Psoas muscle (tissue), 8 donors: ENCODE measurements at places on chromosomes 4 and X. TPM values are rescaled to one million over a fixed set of nuclear protein-coding genes. Genes with fewer than 3 reads are reported as not detected.
A peak's percentile ranks its signal among the peaks of the same experiment; 100 is the strongest.

DNA sequence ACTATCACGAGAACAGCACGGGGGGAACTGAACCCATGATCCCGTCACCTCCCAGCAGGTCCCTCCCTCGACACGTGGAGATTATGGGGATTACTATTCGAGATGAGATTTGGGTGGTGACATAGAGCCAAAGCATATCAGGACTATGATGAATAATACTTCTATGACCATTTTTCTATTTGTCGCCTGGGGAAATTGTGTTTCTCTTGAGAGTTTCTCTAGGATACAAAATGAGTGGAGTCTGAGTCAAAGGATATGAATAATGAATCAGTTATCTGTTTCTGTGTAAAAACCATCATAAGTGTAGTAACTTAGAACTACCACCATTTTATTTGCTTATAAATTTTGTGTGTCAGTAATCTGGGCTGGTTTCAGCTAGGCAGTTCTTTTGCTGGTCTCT is 533.0 kb upstream of the ARX start:
- H3K4me3 ChIP-seq: no peak overlapping the region
- H3K27me3 ChIP-seq: no peaks in the 10 kb centered on the region
- no peaks in the 10 kb centered on the region for H3K4me1 ChIP-seq
- H3K27ac ChIP-seq: no peak overlapping the region
- H3K36me3 ChIP-seq: no peaks in the 10 kb centered on the region

GRCh38 chr4:139083607-139083955 is 68.0 kb downstream of the NOCT start:
- no peaks in the 10 kb centered on the region for H3K27me3 ChIP-seq
- H3K4me1 ChIP-seq: peaks cover 47% of the 10 kb centered on the region
- peak overlapping the region; percentile 98 for H3K27ac ChIP-seq
- H3K4me3 ChIP-seq: peak overlapping the region; percentile 83
- peak; percentile 77 for DNase-seq
- H3K36me3 ChIP-seq: no peaks in the 10 kb centered on the region

DNA sequence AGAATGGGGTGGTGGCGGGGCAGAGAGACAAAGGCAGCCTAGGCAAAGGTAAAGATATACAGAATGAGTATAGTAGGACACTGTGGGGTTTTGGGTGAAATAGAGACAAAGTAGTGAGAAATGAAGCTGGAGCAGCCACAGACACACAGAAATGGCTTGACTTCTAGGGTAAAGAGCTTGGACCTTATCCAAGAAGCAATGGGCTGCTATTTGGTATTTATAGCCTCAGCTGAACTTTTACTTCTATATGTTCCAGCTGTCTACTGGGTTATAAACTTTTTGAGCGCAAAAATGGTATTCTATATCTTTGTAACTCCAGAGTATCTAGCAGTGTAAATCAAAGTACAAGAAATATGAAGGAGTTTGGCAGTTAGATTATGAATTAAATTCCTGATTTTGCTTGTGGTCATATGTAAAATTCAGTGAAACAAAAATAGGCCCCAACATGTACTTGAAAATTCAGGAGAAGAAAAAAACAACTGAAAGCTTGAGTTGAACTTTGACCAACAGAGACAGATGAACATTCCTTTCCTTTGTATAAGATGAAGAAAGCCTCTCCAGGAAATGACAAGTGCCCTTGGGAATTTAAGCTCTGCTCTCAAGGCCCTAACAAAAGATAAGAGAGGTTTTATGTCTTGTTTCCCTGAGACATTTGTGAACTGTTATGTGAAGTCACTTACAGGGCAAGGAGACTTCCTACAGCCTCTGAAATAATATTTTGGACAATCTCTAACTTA is 354.1 kb downstream of the CHIC1 start:
- H3K36me3 ChIP-seq: no peaks in the 10 kb centered on the region
- H3K4me3 ChIP-seq: no peak overlapping the region
- no peak overlapping the region for H3K27ac ChIP-seq
- H3K27me3 ChIP-seq: no peaks in the 10 kb centered on the region
- no peak for DNase-seq

GRCh38 chrX:101658661-101659491 is 774 bp downstream of the ARMCX2 start:
- peaks cover 25% of the 10 kb centered on the region for H3K27me3 ChIP-seq
- H3K4me1 ChIP-seq: no peaks in the 10 kb centered on the region
- DNase-seq: peak; percentile 74
- H3K4me3 ChIP-seq: peak overlapping the region; percentile 70

GRCh38 chr4:71232846-71233245 is 106.0 kb upstream of the SLC4A4 start:
- DNase-seq: no peak
- peaks cover 24% of the 10 kb centered on the region for H3K4me1 ChIP-seq
- no peaks in the 10 kb centered on the region for H3K27me3 ChIP-seq
- H3K36me3 ChIP-seq: no peaks in the 10 kb centered on the region
- peak overlapping the region; percentile 10 for H3K27ac ChIP-seq

GRCh38 chrX:26581091-26581490 is 365.1 kb downstream of the MAGEB5 start:
- H3K27ac ChIP-seq: no peak overlapping the region
- H3K4me3 ChIP-seq: no peak overlapping the region
- no peaks in the 10 kb centered on the region for H3K36me3 ChIP-seq
- DNase-seq: no peak
- no peaks in the 10 kb centered on the region for H3K4me1 ChIP-seq

PNMA3 gene
- 0.69 TPM for total RNA-seq

ARMCX4 gene
- 11.6 TPM for total RNA-seq

DNA sequence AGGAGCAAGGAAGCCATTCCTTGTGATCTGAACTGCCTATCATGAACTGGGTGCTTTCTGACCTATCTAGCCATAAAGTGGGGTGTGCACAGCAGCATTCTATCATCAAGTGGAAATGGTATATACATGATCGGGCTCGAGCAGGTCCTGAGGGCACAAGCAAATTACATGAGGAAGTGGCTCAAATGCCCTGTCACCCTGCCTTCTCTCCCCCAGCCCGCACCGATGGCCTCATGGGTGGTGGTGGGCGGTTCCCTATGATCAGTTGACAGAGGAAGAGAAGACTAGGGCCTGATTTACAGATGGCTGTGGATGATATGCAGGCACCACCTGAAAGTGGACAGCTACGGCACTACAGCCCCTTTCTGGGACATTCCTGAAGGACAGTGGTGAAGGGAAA is 46.3 kb upstream of the BCLAF3 start:
- no peak overlapping the region for H3K27ac ChIP-seq
- DNase-seq: no peak
- H3K4me1 ChIP-seq: no peaks in the 10 kb centered on the region
- no peaks in the 10 kb centered on the region for H3K36me3 ChIP-seq
- H3K27me3 ChIP-seq: no peaks in the 10 kb centered on the region

RBM46 gene
- total RNA-seq: not detected

- no peaks in the 10 kb centered on the region for H3K27me3 ChIP-seq
- H3K4me3 ChIP-seq: no peak overlapping the region
- no peak overlapping the region for H3K27ac ChIP-seq
- no peaks in the 10 kb centered on the region for H3K4me1 ChIP-seq
- no peak for DNase-seq
These were observed 880.5 kb upstream of the POU3F4 start for GRCh38 chrX:82627568-82627967.

DNA sequence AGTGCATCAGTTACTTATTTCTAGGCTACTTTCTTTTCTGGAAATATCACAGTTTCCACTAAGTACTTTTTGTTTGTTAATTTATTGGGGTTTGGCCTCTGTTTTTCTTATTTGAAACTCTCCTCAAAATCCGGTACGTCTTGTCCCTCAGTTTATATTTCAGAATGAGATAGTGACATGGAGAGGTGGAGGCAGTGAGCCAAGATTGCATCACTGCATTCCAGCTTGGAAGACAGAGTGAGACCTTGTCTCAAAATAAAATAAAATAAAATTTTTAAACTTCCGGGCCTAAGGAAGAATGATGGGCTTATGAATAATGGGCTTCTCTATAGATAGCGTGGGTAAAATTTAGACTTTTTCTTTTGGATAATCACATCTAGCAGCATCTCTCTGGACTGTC is 567.8 kb downstream of the TRIML1 start:
- no peak for DNase-seq
- no peaks in the 10 kb centered on the region for H3K4me1 ChIP-seq

GRCh38 chrX:148416142-148416541 is 84.3 kb upstream of the AFF2 start:
- no peak overlapping the region for H3K4me3 ChIP-seq
- H3K27me3 ChIP-seq: no peaks in the 10 kb centered on the region
- H3K27ac ChIP-seq: no peak overlapping the region
- H3K36me3 ChIP-seq: no peaks in the 10 kb centered on the region

GBA3 gene
- not detected for total RNA-seq

ZFX gene
- total RNA-seq: 72.3 TPM

- no peak overlapping the region for H3K27ac ChIP-seq
- H3K27me3 ChIP-seq: no peaks in the 10 kb centered on the region
- H3K36me3 ChIP-seq: no peaks in the 10 kb centered on the region
- no peak overlapping the region for H3K4me3 ChIP-seq
These were observed 52.0 kb upstream of the IL13RA1 start for GRCh38 chrX:118675326-118675965.

- no peak for DNase-seq
- no peaks in the 10 kb centered on the region for H3K36me3 ChIP-seq
- H3K4me1 ChIP-seq: no peaks in the 10 kb centered on the region
- no peak overlapping the region for H3K4me3 ChIP-seq
- H3K27me3 ChIP-seq: no peaks in the 10 kb centered on the region
These were observed 165.6 kb upstream of the BOD1L1 start for GRCh38 chr4:13793020-13793710.

DNA sequence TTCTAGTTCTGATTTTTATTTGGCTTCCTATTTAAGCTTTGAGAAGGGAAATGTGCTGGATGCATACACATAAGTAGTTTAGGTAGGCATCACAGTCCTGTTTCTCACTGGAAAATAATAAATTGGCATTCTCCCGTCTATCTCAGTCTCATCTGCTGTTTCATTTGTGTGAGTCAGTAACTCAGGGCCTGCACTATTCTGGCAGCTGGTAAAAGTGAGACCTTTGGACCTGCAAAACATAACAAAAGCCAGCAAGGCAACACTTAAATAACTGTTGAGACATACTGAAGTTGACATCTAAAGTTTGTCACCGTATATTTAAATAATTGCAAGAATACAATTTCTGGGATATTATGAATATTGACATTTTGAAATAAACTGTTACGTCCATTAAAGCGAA is 8.6 kb upstream of the UBQLN2 start:
- DNase-seq: no peak
- H3K36me3 ChIP-seq: no peaks in the 10 kb centered on the region
- no peaks in the 10 kb centered on the region for H3K4me1 ChIP-seq
- H3K27ac ChIP-seq: no peak overlapping the region
- peaks cover 3% of the 10 kb centered on the region for H3K27me3 ChIP-seq
- H3K4me3 ChIP-seq: no peak overlapping the region

SLITRK4 gene
- total RNA-seq: 14.5 TPM

DNA sequence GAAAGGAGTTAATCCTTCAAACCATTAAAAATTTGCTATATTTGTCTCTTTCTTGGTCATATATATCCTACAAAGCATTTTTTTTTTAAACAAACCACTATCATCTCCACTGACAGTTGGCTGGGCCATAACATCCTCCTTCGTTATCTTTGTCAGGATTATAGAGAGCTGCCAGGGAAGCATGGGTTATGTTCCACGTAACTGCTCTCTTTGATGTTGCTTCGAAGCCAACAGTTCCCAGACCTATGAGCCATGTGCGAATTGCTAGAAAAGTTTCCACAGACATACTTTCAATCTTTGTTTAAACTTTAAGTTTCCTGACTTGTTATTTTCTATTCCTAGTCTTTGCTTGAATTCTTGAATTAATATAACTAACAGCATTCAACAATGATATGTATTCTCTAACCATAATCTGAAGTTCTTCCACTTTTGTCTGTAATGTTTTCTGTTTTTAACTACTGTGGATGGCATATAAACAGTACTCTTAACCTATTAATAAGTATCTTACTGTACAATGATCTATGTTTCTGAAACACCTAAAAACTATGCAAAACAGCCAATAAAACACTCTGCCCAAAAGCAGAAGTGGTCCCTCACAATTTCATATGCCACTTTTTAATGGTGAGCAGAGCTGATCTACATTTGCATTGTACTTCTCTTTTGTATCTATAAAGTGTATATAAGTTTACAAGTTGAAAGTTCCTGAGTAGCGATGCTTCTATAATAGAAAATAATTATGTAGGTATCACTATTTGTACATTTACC is 37.9 kb downstream of the EREG start:
- no peak for DNase-seq
- no peak overlapping the region for H3K27ac ChIP-seq
- no peaks in the 10 kb centered on the region for H3K27me3 ChIP-seq
- H3K4me3 ChIP-seq: no peak overlapping the region
- no peaks in the 10 kb centered on the region for H3K4me1 ChIP-seq

SATL1 gene
- not detected for total RNA-seq

GRCh38 chr4:184398741-184399511 is 75.4 kb downstream of the IRF2 start:
- peaks cover 2% of the 10 kb centered on the region for H3K36me3 ChIP-seq
- H3K4me1 ChIP-seq: peaks cover 61% of the 10 kb centered on the region
- peak; percentile 66 for DNase-seq
- H3K27ac ChIP-seq: peak overlapping the region; percentile 84

DNA sequence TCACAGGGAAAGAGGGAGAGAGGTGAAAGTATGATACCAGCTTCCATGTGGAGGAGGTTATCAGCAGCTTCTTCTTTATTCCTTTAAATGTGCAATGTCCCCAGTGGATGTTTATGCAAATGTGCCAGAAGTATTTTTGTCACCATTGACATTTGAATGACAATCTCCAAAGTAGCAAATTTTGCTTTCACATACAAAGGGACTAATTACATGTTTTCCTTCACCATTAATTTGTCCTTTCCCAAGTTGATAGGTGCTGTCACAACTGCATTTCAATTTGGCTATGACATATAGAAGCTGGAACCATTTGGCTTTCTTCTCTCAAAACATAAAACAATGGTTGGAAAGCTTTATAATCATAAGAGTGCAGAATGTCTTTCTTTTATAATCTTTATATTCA is 469.0 kb upstream of the NWD2 start:
- H3K27me3 ChIP-seq: no peaks in the 10 kb centered on the region
- no peaks in the 10 kb centered on the region for H3K36me3 ChIP-seq
- H3K4me1 ChIP-seq: no peaks in the 10 kb centered on the region
- DNase-seq: no peak

CSN1S1 gene
- total RNA-seq: not detected

LDB2 gene
- 13.8 TPM for total RNA-seq
